BJ (cell line): ENCODE measurements at places on chromosomes 16 and 17.

DNA sequence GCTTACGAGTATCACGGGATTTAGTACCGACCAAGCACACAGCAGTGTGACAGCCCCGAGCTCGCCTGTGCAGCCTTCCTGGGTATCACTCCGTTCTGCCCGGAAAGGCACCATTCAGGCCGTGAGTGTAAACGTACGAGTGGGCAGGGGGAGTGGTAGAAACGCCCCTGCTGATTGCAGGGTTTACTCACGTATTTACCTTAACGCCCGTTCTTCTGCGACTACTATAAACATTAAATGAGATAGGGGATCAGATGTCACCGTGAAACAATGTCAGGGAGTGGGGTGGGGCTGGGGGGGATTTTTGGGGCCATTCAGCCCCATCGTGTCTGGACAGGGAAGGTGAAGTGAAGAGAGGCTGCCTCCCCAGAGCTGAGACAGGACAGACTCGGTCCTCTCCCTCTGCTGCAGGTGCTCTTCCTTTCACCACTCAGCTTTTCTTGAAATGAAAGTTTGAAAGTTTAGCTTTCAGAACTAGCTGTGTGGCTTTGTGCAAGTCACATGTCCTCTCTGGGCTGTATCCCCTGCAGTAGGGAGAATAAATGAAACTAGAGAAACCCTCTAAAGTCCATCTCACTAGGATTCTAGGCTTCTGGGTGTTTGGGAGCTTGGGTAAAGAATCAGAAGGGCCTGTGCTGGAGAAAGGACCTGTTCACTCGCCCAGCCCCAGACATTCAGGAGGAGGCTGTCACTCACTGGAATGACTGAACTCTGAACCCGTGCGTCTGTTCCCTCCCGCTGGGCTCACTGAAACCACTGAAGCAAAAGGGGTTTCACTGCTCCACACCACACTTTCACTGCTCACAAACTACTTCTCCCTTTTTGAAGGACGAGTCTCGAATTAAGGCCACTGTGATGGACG, 66.7 kb downstream of the RPA1 start:
- no peak for DNase-seq

DNA sequence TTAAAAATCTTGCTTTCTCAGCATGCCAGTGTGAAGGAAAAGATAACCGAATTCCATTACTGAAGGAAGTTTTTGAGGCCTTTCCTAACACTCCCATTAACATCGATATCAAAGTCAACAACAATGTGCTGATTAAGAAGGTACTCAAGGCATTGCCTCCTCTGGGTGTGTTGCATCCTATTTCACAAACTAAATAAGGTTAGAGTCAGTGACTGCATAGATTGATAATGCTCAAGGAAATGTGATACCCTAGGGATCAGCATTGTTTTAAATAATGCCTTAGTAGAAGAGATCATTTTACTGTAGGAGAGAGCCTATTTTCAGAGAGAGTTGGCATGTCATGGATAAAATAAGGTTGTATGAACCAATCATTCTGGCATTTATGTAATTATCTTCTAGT, 36.8 kb downstream of the GDPD1 start:
- DNase-seq = no peak

DNA sequence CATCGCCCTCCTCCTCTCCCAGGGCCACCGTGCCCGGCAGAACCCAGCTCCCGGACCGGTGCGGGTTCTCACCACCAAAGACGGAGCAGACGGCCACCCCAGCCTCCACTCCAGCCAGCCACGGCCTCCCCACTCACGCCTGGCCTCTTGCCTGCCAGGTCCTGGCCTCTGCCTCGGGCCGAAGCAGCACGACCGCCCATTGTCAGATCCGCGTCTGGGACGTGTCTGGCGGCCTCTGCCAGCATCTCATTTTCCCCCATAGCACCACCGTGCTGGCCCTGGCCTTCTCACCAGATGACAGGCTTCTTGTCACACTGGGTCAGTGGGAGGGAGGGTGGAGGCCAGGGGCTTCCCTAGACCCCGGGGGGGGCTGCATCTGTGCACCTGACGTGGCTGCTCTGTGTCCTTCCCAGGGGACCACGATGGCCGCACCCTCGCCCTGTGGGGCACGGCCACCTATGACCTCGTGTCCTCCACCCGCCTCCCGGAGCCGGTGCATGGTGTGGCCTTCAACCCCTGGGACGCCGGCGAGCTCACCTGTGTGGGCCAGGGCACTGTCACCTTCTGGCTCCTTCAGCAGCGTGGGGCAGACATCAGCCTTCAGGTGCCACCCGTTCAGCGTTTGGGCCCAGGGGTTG, 6.6 kb upstream of the RHOT2 start:
- DNase-seq = no peak

GRCh38 chr16:67302970-67303369, 23.6 kb downstream of the KCTD19 start:
- DNase-seq = no peak

- DNase-seq = no peak
Measured at GRCh38 chr16:86122681-86123342, 223.8 kb downstream of the IRF8 start.

DNA sequence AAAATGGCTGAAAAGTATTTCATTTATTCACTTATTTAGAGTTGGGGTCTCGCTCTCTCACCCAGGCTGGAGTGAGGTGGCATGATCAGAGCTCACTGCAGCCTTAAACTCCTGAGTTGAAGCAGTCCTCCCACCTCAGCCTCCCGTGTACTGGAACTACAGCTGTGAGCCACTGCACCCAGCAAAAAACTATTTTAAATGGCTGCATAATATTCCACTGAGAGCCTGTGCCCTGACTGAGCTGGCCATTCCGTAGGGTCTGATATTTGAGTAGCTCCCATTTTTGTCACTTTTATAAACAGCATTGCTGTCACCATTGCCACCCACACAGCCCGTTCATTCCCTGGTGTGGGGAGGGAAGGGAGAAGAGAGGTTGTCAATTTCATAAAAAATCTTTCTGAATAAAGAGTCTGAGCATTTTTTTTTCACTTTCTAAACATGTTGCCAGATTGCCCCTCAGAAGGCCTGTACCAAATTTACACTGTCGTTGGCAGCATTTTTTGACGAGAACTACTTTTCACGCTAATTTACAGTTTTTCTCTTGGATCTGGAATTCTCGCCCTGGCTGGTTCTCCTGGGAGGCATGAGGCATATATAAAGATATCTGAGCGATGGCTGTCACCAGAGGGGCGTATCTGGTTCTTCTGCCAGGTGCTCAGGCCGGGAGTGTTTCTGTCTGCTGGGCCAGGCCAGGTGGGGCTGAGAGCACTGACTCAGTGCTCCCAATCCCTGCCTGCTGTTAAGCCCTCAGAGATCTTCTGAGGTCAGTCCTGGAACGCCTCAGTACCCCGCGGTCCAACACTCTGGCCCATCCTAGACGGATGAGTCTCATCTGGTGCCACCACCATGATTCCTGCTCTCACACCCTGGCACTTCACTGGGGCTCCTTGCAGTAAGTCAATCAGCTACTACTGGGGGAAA, 7.2 kb upstream of the KIFC3 start:
- no peak for DNase-seq

GRCh38 chr17:63772801-63773271, 561 bp downstream of the CCDC47 start:
- DNase-seq = no peak

DNA sequence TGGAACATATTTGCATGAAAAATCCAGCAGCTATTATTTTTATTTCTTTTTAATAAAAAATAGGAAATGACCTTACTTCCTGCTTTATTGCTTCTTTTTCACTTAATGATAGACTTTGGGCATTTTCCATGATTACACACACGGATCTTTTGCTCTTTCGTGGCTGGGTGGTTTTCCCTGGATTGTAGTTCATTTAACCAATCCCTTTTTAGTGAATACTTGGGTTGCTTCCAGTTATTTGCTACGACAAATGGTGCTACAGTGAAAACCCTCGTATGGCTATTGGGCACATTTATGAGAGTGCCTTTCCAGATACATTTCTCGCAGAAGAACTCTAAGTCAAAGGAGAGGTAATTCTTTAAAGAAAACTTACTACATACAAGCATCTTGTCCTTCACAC, 38.6 kb downstream of the FOXL1 start:
- no peak for DNase-seq

DNA sequence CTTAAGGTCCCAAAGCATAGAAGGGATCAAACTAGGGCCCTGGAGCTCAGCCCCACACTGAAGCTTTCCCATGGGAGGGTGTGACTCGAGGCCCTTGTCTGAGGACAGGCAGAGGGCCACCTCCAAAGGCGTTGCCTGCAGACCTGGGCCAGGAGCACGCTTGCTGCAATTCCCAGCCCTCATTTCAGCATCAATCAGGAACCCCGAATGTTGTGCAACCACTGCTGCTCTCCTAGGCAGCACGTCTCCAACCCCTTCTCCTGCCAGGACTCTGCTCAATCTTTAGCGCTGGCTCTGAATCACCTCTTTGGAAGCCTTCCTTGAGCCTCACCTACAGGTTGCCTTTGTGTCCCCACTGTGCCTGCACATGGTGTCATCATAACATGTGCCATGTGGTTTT, 14.0 kb upstream of the ATP2C2 start:
- no peak for DNase-seq
